ENCODE measurements at places on chromosomes 4 and X. TPM values are rescaled to one million over a fixed set of nuclear protein-coding genes. Genes with fewer than 3 reads are reported as not detected.

The PPAT gene
- total RNA-seq: 32.7 TPM

The VBP1 gene
- 66.3 TPM for total RNA-seq

The UGT2B28 gene
- not detected for total RNA-seq

The CRLF2 gene
- total RNA-seq: 1.4 TPM

The PARM1 gene
- 0.07 TPM for total RNA-seq
